Neuronal stem cell (in vitro differentiated cells): ENCODE measurements at places on chromosomes 4 and X.

DNA sequence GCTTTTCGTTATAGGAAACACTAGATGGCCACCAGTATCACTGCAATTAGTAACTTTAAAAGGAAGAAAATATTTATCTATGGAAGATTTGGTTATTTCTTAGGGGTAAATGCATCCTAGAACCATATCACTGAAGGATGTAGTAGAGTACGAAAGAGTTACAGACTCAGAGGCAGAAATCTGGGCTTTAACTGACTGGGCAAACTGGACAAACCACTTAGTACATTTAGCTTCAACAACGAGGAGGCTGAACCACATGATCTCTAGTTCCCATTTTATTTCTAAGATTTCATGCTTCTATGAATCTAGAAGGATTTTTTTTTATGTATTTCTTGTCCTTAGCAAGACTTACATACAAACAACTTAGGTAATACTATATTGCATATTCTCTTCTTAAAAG, 93.0 kb downstream of the SMARCA5 start:
- no peaks in the 10 kb centered on the region for H3K27me3 ChIP-seq
- H3K27ac ChIP-seq, result no peak overlapping the region
- DNase-seq, result no peak
- no peak overlapping the region for H3K4me3 ChIP-seq

DNA sequence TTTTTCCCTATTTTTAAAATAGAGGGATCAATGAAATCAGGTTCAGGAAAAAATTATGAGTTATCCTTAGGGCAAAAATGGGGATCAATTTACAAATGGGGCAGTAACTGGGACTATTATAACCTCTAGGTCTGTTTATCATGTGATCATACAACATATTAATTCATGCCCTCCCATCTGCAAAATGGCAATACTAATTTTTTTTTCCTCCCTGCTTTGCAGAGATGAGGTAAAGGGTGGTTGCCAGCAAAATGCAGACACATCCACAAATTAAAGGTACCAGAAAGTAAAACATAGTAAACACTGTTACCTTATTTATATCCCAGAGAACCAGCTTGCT, 467 bp downstream of the HSD17B11 start:
- no peak for DNase-seq
- peak overlapping the region; percentile 74 for H3K4me3 ChIP-seq
- no peak overlapping the region for H3K27ac ChIP-seq
- H3K27me3 ChIP-seq, result no peaks in the 10 kb centered on the region
- no peaks in the 10 kb centered on the region for H3K36me3 ChIP-seq

- no peak for DNase-seq
- no peaks in the 10 kb centered on the region for H3K36me3 ChIP-seq
- no peak overlapping the region for H3K27ac ChIP-seq
- H3K27me3 ChIP-seq, result no peaks in the 10 kb centered on the region
- H3K4me1 ChIP-seq, result peaks cover 3% of the 10 kb centered on the region
These were observed 213.4 kb upstream of the ARSJ start for GRCh38 chr4:114192854-114193253.

GRCh38 chr4:15668566-15669435, 12.8 kb upstream of the FAM200B start:
- H3K4me3 ChIP-seq, result no peak overlapping the region
- no peak overlapping the region for H3K27ac ChIP-seq
- peaks cover 88% of the 10 kb centered on the region for H3K36me3 ChIP-seq
- H3K27me3 ChIP-seq, result no peaks in the 10 kb centered on the region

DNA sequence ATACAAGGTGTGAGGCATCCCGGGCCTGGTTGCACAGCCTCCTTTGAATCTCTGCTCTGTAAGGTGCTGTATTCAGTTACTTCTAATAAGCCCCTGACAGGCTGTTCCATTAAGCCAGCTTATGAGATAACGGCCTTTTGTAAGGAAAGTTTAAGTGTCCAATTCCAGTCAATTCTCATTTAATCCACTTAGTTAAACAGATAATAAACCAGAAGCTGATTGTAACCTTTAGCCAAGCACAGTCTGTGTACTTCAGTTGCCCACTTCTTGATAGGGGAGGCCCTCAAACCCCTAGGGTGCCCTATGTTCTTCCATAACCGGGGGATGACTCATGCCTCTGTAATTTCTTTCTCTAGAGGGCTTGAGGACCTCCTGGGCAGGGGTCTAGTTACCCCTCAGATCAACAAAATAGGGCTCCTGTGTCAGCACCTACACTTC, 63.4 kb downstream of the RASL11B start:
- no peaks in the 10 kb centered on the region for H3K27me3 ChIP-seq
- no peak for DNase-seq
- no peak overlapping the region for H3K4me3 ChIP-seq
- no peak overlapping the region for H3K27ac ChIP-seq

DNA sequence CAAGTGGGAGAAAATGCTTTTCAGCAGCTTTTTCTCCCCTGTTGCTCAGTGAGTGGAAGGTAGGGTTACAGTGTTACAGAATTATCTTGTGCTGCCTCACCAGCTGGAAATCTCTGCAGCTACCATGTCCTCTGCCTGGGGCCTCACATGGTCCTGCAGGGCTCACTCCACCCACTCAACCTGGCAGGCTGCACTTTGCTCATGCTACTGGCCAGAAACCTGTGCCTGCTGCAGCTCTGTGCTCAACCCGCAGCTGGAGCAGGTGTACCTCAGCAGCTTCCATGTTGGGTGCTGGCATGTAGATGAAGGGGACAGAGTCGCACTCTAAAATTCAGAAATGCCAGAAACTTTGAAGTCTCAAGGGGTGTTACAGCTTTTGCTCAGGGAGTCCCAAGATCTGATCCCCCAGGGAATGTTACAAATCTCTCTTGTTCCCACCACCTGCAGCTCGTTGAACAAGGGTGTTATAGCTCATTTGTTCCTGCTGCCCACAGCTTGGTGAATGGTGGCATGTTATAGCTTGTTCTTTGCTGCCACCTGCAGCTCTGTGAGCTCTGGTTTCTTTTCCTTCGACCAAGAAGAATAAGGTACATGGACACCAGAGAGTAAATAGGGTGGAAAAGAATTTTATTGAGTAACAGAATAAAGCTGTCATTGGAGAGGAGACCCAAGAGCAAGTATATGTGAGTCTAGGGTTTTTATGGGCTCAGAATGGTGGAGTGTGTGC, 845.8 kb downstream of the TECRL start:
- H3K36me3 ChIP-seq, result no peaks in the 10 kb centered on the region
- H3K27me3 ChIP-seq, result no peaks in the 10 kb centered on the region
- DNase-seq, result peak; percentile 9
- no peaks in the 10 kb centered on the region for H3K4me1 ChIP-seq
- H3K4me3 ChIP-seq, result no peak overlapping the region
- no peak overlapping the region for H3K27ac ChIP-seq

- H3K27me3 ChIP-seq, result no peaks in the 10 kb centered on the region
- H3K4me3 ChIP-seq, result no peak overlapping the region
- no peaks in the 10 kb centered on the region for H3K36me3 ChIP-seq
- H3K27ac ChIP-seq, result no peak overlapping the region
These were observed 42.2 kb downstream of the TBCK start for GRCh38 chr4:106273831-106274230.

DNA sequence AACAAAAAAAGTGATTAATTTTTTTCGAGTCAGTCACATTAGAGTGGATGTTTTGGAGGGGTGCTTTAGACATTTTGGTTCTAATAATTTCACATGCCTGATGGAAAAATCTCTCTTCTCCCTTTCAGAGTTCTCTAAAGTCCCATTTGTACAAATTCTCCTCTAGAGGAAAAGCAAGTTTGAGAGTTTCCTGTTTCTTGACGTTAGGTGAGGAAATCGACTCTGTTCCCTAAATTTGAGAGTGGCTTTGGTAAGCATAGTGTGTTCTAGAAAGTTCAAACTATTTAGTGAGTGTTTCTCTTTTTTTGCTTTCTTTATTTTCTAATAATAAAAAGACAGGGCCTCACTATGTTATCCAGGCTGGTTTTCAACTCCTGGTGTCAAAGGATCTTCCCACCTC, 1.6 kb upstream of the ATP6AP2 start:
- no peak overlapping the region for H3K4me3 ChIP-seq
- no peak overlapping the region for H3K27ac ChIP-seq
- no peaks in the 10 kb centered on the region for H3K36me3 ChIP-seq

DNA sequence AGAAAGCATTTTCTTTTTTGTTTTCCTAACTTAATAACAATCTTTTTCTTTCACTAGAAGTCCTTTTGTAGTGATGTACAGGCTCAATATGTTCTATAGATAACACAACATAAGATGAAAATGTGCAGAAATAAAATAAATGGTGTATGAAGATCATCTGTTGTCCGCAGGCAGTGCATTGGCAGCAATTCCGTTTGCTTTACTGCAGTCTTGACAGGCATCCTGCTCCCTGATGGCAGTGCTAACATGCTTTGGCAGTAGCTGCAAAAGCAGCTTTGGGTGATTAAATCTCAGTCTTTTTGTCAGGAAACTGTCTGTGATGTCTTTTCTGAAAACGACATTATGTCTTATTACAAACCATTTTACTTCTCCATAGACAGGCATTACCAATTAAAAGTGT, 131.4 kb downstream of the TRAM1L1 start:
- H3K27me3 ChIP-seq, result no peaks in the 10 kb centered on the region
- H3K4me1 ChIP-seq, result no peaks in the 10 kb centered on the region
- no peak for DNase-seq
- H3K4me3 ChIP-seq, result no peak overlapping the region
- no peak overlapping the region for H3K27ac ChIP-seq

- H3K27ac ChIP-seq, result peak overlapping the region; percentile 79
- no peaks in the 10 kb centered on the region for H3K36me3 ChIP-seq
- no peak for DNase-seq
- H3K27me3 ChIP-seq, result no peaks in the 10 kb centered on the region
- H3K4me3 ChIP-seq, result peak overlapping the region; percentile 45
- peaks cover 8% of the 10 kb centered on the region for H3K4me1 ChIP-seq
These were observed 451 bp downstream of the LPAR4 start for GRCh38 chrX:78747971-78748370.

GRCh38 chr4:156330436-156331031, 376.9 kb upstream of the CTSO start:
- no peak overlapping the region for H3K4me3 ChIP-seq
- no peak for DNase-seq
- H3K27ac ChIP-seq, result no peak overlapping the region
- H3K27me3 ChIP-seq, result no peaks in the 10 kb centered on the region

GRCh38 chr4:61446941-61447340, 246.8 kb downstream of the ADGRL3 start:
- H3K4me3 ChIP-seq, result no peak overlapping the region
- no peaks in the 10 kb centered on the region for H3K36me3 ChIP-seq

- DNase-seq, result no peak
- no peak overlapping the region for H3K27ac ChIP-seq
- peaks cover 2% of the 10 kb centered on the region for H3K27me3 ChIP-seq
- no peaks in the 10 kb centered on the region for H3K4me1 ChIP-seq
These were observed 19.6 kb downstream of the CTBP1 start for GRCh38 chr4:1229117-1229849.

GRCh38 chr4:149735796-149736195, 79.8 kb downstream of the IQCM start:
- no peaks in the 10 kb centered on the region for H3K27me3 ChIP-seq
- no peaks in the 10 kb centered on the region for H3K36me3 ChIP-seq
- H3K27ac ChIP-seq, result no peak overlapping the region
- H3K4me1 ChIP-seq, result no peaks in the 10 kb centered on the region

DNA sequence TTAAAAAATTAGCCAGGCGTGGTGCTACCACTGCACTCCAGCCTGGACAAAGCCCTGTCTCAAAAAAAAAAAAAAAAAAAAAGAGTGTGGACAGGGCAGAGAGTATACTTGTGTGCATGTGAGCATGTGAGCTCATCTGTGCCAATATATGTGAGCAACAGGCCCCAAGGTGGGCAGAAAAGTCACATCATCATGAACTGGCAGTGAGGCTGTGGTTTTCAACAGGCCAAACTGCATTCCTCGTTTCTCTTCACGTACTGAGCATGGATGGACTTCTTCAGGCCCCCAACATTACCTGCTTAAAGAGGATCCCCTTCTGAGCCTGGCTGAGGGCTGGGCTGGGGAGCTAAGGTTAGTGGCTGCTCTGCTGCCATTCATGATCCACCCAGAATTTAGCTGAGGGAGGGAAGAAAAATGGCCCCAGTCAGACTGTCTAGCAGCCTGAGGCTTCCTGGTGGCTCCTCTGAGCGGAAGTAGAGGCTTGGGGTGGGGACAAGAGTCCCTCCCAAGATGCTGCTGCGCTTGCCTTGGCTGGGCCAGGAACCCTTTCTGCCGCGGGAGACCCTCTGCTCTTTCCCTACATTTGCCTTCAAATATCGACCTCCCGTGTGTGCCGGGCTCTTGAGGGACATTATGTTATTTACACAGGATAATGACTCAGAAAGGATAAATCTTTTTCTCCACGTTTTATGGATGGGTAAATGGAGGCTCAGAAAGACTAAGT, 55.0 kb downstream of the DIPK2B start:
- H3K4me3 ChIP-seq, result no peak overlapping the region
- no peak for DNase-seq
- no peaks in the 10 kb centered on the region for H3K4me1 ChIP-seq
- H3K27ac ChIP-seq, result no peak overlapping the region

DNA sequence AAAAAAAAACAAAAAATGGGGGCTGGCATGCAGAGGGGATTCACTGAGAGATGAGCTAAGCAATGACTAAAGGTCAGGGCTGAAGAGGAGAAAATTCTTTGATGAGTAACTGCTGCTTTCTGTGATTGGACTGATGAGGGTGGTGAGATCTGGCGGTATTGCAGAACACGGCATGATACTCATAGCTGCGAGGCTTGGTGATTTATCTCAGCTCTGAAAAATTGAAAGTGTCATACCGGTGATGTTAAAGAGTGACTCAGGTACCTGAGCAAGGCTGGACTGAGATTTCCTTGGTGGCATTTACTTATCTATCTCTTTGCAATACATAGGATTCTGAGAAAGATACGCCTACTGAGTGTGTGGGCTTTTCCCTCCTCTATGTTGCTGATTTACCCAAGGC, 204.1 kb upstream of the DDX53 start:
- H3K36me3 ChIP-seq, result no peaks in the 10 kb centered on the region
- H3K4me1 ChIP-seq, result no peaks in the 10 kb centered on the region
- no peaks in the 10 kb centered on the region for H3K27me3 ChIP-seq
- no peak overlapping the region for H3K4me3 ChIP-seq
- no peak overlapping the region for H3K27ac ChIP-seq
- DNase-seq, result no peak

DNA sequence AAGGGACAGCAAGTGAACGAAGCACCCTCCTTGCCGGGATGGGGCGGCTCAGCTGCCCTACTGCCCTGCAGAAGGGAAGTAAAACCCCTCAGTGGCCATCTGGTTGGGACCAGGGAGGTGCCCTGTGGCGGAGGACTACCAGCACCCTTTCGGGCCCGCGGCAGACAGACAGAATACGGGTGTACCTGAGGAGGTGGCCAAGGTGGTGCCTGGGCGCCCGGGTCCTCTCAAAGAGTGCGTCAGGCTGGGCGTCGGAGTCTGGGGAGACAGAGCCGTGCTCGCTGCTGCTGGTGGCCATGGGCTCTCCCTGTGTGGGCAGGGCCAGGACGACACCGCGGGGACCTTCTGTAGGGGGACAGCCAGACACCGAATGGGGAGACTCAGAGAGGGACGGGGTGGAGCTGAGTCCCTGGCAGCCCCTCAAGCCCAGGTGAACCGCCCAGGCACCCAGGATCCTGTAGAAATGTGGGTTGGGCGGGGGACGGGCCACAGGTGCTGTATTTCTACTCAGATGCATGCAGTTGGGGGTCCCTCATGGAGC, 29.7 kb downstream of the PDHA1 start:
- no peaks in the 10 kb centered on the region for H3K27me3 ChIP-seq
- peak overlapping the region; percentile 36 for H3K4me3 ChIP-seq
- no peaks in the 10 kb centered on the region for H3K36me3 ChIP-seq
- no peak for DNase-seq
